ENCODE measurements at places on chromosomes 4 and X. TPM values are rescaled to one million over a fixed set of nuclear protein-coding genes. Genes with fewer than 3 reads are reported as not detected.

The COX7B2 gene
- not detected for total RNA-seq

DNA sequence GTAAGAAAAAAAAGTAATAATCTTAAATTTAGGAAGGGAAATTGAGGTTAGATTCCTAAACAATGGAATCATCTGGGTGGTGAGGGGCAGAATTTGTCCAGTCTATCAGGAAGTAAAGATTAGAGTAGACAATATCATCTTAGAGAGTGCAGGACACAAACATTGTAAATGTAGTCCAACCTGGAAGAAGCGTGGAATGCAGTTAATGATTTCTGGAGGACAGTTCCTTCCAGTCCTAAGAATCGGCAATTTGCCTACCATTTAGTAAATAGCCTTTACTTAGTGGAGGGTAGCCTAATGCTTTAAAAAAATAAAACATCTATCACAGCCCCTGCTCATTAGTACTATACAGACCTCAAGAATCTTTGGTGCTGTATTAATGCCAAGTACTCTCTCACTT, 147.5 kb upstream of the TTC29 start:
- DNase-seq, result no peak

DNA sequence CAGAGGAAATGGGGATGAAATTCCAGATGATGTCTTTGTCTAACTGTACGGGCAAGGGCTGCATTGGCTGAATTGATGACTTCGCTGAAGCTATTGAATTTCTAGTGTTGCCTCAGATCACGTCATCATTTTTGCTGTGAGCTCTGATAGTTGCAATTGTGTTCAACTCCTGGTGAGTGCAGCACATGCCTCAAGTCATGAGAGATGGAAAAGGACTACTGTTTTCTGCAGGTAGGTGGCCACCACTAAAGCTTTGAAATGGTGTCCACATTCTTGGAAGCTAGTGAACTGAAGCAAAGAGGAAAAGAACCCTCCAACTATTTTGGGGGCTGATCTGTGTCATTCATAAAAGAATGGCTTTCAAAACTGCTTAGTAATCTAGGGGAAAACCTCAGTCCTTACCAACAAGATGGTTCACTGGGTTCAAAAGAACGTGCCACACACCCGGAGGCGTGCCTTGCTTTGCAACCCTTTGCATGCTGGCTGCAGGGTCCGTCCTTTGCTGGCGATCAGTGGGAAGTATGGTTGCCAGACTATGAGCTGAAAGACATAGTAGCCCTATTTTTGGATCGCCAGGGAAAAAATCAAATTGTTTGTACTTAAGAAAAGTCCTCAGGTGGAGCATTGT, 88.1 kb upstream of the STOX2 start:
- no peak for DNase-seq

DNA sequence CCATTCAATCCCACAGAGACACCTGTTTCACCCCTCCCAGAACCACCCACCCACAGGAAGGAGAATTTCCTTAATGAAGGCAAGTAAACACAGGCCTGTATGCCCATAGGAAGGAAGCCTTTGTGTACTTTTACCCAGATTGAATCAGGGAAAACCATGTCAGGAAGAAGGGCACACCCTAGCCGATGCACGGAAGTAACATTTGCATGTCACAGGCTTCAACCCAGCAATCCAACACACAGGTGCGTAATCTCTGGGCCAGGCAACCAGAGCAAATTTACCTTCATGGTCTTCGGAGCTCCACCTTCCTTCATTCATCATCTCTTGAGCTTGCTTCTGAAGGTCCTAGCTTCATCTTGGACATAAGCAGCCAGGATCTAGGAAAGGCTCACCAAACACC, 206.3 kb downstream of the SHROOM3 start:
- DNase-seq, result no peak

DNA sequence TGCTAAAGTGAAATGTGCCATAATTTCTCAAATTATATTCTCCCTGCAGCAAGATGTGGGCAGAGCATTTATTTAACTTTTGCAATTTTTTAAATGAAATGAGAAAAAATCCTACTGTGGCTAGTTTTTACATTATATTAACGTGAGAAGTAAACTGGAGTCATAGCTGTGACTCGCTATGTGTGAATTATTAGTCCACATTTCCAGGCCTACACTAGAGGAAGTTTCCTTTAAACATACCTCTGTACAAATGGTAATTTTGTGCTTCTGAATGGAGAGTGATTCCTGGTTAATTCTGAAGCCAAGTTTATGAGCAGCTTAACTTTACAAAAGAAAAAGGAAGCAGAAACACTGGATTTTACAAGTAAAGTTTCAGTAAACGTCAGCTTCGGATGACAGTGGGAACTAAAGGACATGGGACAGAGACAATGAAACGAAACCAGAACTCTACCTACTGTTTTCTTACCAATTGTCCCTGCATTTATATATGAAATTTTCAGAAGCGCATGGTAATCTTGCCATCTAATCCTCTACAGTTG, 72.4 kb downstream of the FBXO8 start:
- DNase-seq, result no peak

DNA sequence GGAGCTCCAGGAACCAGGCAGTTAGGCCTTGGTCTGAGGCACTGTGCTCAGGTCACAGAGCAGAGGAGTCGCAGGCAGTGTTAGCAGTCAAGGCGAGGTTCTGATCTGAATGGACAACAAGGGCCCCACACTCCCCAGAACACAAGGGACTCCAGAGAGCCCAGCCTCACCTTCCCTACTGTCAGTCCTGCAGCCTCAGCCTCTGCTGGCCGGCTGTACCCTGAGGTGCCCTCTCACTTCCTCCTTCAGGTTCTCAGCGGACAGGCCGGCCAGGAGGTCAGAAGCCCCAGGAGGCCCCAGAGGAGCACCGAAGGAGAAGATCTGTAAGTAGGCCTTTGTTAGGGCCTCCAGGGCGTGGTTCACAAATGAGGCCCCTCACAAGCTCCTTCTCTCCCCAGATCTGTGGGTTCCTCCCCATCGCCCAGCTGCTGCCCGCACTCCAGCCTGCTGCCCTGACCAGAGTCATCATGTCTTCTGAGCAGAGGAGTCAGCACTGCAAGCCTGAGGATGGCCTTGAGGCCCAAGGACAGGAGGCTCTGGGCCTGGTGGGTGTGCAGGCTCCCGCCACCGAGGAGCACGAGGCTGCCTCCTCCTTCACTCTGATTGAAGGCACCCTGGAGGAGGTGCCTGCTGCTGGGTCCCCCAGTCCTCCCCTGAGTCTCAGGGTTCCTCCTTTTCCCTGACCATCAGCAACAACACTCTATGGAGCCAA, 26.2 kb downstream of the MAGEA9 start:
- no peak for DNase-seq

DNA sequence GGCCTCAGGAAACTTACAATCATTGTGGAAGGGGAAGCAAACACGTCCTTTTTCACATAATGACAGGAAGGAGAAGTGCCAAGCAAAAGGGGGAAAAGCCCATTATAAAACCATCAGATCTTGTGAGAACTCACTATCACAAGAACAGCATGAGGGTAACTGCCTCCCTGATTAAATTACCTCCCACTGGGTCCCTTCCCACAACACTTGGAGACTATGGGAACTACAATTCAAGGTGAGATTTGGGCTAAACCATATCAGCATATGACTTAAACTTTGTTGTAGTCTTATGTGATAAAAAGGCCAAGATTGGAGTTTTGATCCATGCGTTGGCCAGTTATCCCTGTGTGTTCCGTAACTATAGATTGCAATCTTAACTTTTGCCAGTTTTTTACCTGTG, 68.3 kb downstream of the C4orf33 start:
- no peak for DNase-seq

- DNase-seq, result no peak
Measured at GRCh38 chr4:40672528-40673522, 43.2 kb upstream of the RBM47 start.

GRCh38 chrX:155745792-155746191, 133.0 kb upstream of the TMLHE start:
- DNase-seq, result peak; percentile 38

GRCh38 chr4:153788051-153788412, 851 bp downstream of the SFRP2 start:
- DNase-seq, result no peak

Measured in right cardiac atrium (tissue), 5 donors.